ENCODE measurements at places on chromosomes 12 and 14.

DNA sequence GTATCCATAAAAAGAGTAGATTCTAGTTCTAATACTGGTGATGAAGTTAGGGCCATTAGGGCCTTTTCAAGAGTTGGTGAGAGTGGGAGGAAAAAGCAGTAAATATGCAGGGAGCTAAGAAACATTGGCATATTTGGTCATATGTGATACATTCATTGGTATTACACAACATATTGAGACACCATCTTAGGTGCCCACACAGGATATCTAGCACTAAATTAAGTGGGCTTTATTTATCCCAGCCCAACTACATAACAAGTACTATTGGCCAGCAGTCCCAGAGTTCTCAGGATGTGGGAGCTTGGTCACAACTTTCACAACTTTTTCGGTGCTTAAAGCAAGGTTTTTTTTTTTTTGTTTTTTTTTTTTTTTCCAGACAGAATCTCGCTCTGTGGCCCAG lies 2.0 kb upstream of the ING4 start:
- DNase-seq = no peak

- no peak for DNase-seq
These were observed 244.4 kb downstream of the ATXN7L3B start for GRCh38 chr12:74781991-74782485.

GRCh38 chr12:28759333-28759732 lies 389.7 kb upstream of the FAR2 start:
- no peak for DNase-seq

DNA sequence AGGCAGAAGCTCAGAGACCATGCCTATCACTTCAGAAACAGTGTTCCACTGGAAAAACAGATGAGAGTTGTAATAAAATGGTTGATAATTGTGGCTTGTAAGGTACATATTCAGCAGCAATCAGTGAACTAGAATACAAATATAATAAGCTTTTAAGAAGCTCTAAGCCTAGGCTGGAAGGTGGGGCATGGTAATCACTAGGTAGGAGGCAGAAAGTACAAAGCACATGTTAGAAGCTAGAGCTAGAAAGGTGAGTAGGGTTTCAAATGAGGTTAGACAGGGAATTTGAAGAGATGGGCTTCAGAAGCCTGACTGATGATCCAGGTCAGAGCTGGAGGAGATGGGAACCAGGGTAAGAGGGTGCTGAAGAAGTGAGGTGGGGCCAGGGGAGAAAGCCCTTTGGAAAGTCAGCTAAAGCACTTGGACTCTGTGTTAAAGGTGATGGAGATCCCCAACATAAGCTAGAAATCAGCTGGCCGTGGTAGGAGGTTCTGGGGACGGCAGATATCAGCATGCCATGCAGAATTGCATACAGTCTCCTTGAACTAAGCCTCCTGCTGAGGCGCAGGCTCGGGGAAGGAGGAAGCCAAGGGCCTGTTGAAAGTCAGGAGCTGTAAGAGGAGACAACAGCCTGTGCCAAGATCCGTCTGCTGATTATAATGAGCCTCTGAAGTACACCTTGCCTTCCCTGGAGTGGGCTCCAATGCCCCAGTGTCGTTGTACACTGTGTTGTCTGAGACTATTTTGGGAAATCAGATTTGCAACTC lies 659.4 kb downstream of the BCL11B start:
- no peak for DNase-seq

- no peak for DNase-seq
These were observed 15.2 kb upstream of the CCDC175 start for GRCh38 chr14:59591641-59592370.

- no peak for DNase-seq
These were observed 272.0 kb downstream of the RPAP3 start for GRCh38 chr12:47433876-47434275.

DNA sequence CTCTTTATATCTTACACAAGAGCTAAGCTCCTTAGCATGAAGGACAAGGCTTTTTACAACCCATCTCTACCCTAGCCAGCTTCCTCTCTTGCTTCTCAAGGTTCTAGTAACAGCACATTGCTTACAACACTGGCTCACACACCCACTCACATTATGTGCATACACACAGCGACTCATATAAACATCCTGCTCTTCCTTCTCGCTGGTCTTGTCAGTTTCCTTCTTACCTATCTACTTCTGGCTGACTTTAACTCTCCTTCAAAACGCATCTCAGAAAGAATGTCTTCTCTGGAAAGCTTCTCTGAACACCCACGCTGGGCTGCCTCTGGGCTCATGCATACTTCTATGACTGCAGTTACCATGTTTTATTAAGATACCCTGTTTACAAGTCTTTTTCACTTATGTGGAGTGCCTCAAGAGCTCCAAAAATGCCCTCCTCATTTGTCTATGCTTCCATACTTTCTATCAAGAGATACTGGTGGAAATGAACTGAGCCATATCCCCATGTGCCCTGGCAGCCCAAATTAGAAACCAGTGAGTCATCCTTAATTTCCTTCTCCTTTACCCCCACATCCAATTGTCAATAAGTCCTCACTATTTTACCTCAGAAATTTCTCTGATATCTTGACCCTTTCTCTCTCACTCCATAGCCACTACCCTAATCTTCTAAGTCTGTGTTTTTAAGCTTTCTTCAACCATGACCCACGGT lies 126.9 kb upstream of the KRAS start:
- no peak for DNase-seq

DNA sequence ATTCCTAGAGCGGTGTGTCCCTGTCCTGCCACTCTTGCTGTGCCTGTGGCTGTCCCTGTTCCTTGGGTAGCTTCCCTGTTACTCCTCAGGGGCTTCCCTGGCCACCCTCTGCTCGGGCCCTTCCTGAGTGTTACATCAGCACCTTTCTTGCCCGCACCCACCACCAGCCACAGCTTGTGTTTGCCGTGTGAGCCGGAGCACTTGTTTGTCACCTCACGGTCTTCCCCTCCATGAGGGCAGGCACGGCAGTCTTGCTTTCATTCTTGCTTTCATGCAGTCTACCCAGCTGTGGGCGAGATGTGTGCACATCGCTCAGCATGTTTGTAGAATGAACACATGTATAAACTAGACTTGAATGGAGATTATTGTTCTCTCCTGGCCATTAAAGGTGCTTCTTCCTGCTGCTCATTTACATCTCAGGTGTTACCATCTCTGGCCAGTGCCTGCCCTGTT lies 42.0 kb downstream of the TRAF3 start:
- peak; percentile 89 for DNase-seq

DNA sequence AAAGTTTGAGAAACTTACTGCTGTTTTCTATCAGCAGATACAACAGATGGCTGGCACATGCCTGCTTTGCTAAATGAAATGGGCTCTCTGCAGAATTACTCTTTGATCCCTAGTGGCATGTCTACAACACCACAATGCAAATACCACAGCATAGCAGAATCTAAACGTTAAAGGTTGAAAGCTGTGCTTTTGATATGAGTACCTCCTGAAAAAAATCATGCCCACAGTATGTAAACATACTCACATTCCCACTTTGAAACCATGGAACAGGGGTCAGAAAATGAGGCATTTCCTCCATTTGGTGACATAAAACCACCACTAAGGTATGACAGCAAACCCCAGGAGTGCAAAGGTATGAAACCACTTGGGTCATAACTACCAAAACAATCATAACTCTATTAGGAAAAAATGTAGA lies 7.5 kb downstream of the WIF1 start:
- DNase-seq = no peak

DNA sequence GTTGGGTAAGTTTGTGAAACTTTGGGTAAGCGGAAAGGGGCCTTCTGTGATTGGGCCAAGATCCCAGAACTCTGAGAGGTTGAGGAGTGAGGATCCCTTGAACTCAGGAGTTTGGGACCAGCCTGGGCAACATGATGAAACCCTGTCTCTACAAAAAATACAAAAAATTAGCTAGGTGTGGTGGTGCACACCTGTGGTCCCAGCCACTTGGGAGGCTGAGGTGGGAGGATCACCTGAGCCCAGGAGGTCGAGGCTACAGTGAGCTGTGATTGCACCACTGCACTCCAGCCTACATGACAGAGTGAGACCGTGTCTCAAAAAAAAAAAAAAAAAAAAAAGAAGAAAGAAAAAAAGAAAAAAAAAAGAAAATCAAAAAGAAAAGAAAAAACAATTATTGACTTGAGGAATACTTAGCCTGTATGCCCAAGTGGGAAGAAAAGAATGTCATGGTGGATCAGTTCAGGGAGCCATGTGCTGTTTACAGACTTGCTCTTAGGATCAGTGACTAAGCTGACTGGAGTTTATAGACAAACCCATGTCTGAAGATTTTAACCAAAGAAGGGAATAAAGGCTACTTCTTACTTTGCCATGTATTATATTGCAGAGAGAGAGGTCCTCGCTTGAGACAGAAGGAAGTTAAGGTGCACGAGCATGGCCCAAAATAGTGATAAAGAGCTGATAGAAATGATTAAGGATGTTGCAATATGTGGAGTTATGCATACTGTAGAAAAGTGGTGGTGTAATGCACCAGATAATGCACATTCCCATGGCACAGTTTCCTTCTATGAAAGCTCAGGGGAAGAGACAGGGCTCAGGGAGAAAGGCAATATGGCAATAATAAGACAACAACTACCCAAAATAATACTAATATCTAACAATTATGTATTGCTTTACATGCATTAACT lies 881 bp downstream of the HSD17B6 start:
- DNase-seq = no peak

DNA sequence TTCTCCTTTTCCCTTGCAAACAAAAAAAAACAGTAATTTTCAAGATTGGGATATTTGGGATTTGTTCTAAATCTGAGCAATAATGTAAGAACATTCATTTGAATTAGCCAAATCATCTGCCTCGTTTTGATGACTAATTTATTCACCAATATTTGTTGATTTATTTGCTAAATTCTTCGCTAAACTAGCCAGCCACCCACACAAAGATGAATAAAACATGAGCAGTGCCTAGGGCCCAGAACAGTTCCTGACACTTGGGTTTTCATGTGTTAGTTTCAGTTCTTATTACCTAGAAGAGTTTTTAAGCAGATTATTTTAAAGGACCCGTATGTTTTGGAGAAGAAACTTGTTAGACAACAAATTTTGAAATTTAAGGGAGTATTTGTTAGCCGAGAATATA lies 1.4 kb downstream of the ETNK1 start:
- DNase-seq = peak; percentile 17

- no peak for DNase-seq
These were observed 2.8 kb downstream of the PAN2 start for GRCh38 chr12:56330936-56331490.

GRCh38 chr12:131808744-131809371 lies 19.3 kb upstream of the MMP17 start:
- DNase-seq = peak; percentile 82

- DNase-seq = no peak
These were observed 9.1 kb upstream of the RPAP3 start for GRCh38 chr12:47714826-47715386.

DNA sequence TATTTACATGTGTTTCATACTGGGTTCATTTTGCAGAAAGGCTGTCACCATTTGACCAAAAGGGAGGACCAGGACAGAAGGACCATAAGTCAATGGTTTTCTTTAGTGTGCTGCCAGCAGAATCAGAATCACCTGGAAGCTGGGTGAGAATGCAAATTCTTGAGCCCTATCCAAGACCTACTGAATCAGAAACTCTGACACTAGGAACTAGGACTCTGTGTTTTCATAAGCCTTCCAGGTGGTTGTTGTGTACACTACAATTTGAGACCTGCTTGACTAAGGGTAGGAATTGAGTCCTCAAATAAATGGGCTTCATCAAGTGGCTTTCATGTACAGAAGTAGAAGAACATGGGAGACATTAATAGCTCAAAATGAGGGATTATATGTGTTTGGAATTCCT lies 32.2 kb downstream of the PDE6H start:
- DNase-seq = no peak

DNA sequence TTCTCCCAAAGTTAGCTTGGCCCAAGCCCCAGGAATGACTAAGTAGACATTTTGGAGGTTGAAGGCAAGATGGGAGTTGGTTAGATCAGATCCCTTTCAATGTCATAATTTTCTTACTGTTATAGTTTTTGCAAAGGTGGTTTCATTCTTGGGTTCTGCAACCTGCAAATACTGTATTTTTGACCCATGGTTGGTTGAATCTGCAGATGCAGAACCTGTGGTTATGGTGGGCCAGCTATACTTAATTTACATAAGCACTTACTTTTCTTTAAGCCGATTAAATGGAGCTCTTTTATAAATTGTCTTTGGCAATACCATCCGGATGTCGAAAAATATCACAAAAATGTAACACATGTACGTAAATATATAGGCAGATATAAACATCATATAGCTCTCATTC lies 25.6 kb downstream of the LEMD3 start:
- no peak for DNase-seq

GRCh38 chr12:49030714-49031572 lies 12.4 kb upstream of the PRKAG1 start:
- DNase-seq = no peak

DNA sequence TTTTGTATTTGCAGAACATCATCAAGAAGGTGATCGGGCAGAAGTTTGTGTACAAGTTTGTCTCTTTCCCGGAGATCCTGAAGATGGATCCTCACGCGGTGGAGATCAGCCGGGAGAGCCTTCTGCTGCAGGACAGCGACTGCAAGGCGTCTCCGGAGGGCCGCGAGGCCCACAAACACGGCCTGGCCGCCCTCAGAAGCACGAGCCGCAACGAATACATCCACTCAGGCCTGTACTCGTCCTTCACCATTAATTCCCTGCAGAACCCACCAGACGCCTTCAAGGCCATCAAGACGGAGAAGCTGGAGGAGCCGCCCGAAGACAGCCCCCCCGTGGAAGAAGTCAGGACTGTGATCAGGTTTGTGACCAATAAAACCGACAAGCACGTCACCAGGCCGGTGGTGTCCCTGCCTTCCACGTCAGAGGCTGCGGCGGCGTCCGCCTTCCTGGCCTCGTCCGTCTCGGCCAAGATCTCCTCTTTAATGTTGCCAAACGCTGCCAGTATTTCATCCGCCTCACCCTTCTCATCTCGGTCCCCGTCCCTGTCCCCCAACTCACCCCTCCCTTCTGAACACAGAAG lies 52.8 kb downstream of the ELK3 start:
- no peak for DNase-seq

- DNase-seq = no peak
These were observed 22.9 kb downstream of the PCBP2 start for GRCh38 chr12:53474819-53475218.

DNA sequence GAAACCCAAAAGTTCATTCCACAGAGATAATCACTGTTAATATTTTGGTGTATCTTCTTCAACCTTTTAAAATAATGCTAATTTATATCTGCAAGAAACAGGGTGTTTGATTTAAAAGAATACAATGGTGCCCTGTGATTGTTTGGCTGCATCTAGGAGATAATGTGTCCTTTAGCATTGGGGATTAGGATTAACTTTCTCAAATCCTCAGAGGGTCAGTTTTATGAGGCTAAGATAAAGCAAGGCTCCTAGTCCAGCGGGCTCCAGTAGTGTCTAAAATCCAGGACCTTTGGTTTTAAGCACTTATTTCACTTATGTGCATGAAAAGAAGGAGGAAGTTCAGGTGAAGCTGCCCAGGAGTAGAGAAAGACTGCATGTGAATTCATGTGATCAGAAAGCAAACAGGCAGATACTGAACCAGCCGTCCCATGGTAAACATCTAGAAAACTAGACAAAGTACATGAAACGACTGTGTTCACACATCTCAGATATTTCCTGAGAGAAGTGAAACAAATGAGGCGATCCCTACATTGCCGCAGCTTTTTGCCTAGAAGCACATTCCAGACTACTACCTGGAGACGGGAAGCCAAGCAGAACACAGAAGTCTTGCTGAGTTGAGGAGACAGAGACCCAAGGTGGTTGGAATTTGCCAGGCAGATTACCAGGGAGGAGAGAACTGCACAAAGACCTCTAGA lies 129.1 kb upstream of the MAX start:
- DNase-seq = no peak

Data from CD4-positive, CD25-positive, alpha-beta regulatory T cell (primary cell).